Left lung (tissue), 14 donors: ENCODE measurements at places on chromosomes 1 and 21.

DNA sequence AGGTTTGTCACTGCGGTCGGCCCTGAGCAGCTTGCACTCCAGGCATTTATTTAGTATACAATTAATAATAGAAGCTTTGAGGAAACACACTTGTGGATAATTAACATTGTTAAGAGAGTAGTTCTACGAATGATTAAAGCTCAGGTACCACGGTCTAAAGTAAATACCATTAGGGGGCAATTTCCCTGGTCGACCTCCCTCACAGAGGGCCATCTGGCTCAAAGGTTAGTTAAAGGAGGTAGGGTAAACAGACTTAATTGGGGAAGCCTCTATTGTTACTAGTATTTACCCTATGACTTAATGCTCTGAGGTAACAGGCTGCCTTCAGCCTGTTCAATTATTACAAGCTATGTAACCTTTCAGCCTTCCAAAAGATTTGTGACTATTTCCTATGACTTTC, 122.3 kb upstream of the SLC44A3 start:
- DNase-seq, result no peak

- DNase-seq, result no peak
Measured at GRCh38 chr1:11536573-11537379, 57.8 kb downstream of the DISP3 start.

GRCh38 chr21:41576013-41576615, 68.2 kb upstream of the TMPRSS2 start:
- DNase-seq, result no peak

GRCh38 chr1:233151861-233152260, 143.7 kb downstream of the PCNX2 start:
- DNase-seq, result no peak

DNA sequence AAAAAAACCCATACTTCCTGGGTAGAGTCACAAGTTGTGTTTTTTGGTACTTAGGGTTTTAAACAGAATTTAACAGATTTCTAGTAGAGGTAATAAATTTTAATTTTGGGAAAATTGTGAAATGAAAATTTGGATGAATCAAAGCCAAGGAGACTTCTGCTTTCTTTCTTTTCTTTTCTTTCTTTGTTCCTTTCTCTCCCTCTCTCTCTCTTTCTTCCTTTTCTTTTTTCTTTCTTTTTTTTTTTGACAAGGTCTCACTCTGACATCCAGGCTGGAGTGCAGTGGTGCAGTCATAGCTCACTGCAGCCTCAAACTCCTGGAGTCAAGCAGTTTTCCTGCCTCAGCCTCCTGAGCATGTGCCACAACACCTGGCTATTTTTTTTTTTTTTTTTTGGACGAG, 46.9 kb upstream of the NEXN start:
- DNase-seq, result no peak
